ENCODE measurements at places on chromosomes 2 and 18. TPM values are rescaled to one million over a fixed set of nuclear protein-coding genes. Genes with fewer than 3 reads are reported as not detected.

Gene AGXT
- not detected for total RNA-seq

Gene RBKS
- 1.6 TPM for total RNA-seq

Gene CHRNA1
- 0.14 TPM for total RNA-seq

Gene GKN1
- not detected for total RNA-seq

Gene PLCD4
- total RNA-seq, result 1.8 TPM
